ENCODE measurements at places on chromosomes 2 and 18. TPM values are rescaled to one million over a fixed set of nuclear protein-coding genes. Genes with fewer than 3 reads are reported as not detected.

ZNF396 gene
- total RNA-seq, result 1.4 TPM

ANKRD62 gene
- total RNA-seq, result not detected

TUBB8B gene
- total RNA-seq, result not detected

DBI gene
- total RNA-seq, result 73.8 TPM

ZSWIM2 gene
- total RNA-seq, result not detected

GRCh38 chr2:55014962-55015939 is 35.0 kb downstream of the RTN4 start:
- DNase-seq, result no peak
- H3K4me3 ChIP-seq, result no peak overlapping the region
- peaks cover 87% of the 10 kb centered on the region for H3K4me1 ChIP-seq
- peak overlapping the region; percentile 87 for H3K27ac ChIP-seq
- H3K36me3 ChIP-seq, result peaks cover 7% of the 10 kb centered on the region
- no peaks in the 10 kb centered on the region for H3K27me3 ChIP-seq

DNA sequence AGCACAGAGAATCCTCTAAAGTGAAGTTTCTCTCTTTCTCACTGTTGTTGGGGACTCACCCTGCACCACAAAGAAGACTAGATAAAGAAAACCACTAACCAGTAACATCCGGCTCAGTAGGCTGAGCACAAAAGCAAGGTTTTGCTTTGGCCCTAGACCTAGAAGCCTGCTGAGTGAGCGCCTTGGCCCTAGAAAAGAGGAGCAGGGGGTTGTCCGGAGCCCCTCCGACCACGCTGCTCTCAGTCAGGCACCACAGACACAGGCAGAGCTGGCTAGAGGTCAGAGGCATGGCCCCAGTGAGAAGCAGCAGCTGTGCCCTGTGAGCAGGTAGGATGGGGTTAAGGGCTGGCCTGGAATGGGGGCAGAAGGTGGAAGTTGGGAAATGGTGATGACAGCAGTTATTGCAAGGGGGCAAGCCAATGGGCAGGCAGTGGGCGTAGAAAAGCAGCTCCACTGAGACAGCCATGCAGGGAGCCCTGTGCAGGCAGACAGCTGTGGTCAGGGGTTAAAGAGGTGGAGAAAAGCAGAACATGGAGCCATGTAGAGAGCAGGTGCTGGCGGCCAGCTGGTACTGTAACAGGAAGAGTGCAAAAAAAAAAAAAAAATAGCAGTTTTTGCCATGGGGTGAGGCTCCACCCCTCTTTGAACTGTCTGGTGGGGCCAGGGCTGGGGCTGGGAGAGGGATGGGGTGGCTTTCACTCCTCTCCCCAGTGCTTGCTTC is 36.9 kb upstream of the SLC14A1 start:
- no peaks in the 10 kb centered on the region for H3K36me3 ChIP-seq
- no peak overlapping the region for H3K4me3 ChIP-seq
- H3K27me3 ChIP-seq, result peaks cover 2% of the 10 kb centered on the region
- DNase-seq, result no peak

- no peaks in the 10 kb centered on the region for H3K27me3 ChIP-seq
- DNase-seq, result no peak
- H3K36me3 ChIP-seq, result peaks cover 7% of the 10 kb centered on the region
- H3K4me3 ChIP-seq, result no peak overlapping the region
- peaks cover 18% of the 10 kb centered on the region for H3K4me1 ChIP-seq
- H3K27ac ChIP-seq, result no peak overlapping the region
Observed at GRCh38 chr2:190877436-190877835, 3.2 kb upstream of the GLS start.

DNA sequence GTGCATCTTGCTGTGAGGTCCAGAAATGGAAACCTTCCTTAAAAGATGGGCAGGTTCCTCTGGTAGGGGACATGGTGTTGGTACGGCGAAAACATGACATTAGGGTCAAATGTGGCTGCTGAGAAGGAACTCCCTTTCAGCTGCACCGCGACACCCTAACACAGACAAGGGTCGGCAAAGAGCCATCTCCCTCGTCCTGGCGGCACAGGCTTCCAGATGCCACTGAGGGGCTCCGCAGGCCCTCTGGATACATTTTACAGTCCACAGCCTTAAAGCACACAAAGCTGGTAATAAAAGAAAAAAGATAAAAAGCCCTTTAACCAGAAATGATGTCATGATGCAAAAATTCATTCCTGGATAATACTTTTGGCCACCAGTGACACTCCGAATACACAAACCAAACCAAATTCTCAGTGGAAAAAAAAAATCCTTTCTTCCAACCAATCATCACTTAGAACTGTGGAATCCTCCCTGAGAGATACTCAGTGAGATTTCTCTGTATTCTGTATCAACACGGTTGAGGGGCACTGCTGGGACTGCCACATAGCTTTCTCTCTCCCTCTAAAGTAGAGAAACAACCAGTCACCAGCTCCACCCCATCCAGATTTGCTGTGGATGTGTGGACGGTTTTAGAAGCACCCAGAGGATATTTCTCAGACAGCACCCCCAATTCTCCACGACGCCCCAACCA is 174.8 kb downstream of the HDAC4 start:
- peaks cover 68% of the 10 kb centered on the region for H3K4me1 ChIP-seq
- no peak overlapping the region for H3K4me3 ChIP-seq
- peak overlapping the region; percentile 82 for H3K27ac ChIP-seq
- DNase-seq, result no peak
- no peaks in the 10 kb centered on the region for H3K27me3 ChIP-seq

DNA sequence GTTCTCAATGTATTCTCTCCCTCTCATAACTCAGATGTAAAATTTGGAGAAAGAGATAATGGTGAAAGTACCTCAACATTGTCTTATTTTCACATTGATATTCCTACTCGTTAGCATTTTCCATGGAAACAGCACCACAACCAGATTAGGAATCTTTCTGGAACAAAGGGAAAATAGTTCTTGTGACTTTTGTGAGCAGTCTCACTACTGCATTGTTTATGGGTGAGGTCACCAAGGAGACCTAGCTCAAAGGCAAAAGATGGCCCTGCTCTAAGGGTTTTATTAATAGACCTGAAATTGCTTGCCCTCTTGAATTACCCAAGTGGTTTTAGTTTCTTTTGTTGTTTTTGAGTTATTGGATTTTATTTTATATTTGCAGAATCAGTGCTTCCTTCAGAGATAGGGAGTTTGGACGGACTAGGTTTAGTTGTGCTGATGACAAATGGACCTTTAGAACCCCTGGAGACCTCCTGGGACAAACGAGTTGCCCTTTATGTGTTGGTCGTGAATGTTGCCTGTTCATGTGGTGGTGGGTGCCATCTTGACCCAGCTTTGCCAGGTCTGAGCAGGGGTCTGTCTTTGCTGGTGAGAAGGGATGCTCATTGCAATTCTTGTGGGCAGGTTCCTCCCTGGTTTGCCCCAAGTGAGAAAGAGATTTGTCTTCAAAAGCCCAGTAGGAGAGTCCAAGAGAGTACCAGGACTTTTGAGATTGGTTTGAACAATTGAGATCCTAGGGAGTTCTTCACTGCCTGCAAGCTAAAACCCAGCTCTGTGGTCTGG is 58.1 kb downstream of the INPP4A start:
- H3K27me3 ChIP-seq, result no peaks in the 10 kb centered on the region
- no peak overlapping the region for H3K4me3 ChIP-seq
- DNase-seq, result no peak
- H3K27ac ChIP-seq, result no peak overlapping the region
- H3K4me1 ChIP-seq, result peaks cover 36% of the 10 kb centered on the region

GRCh38 chr2:34161549-34161948 is 562.5 kb upstream of the FAM98A start:
- DNase-seq, result no peak
- no peaks in the 10 kb centered on the region for H3K36me3 ChIP-seq
- peaks cover 10% of the 10 kb centered on the region for H3K27me3 ChIP-seq

DNA sequence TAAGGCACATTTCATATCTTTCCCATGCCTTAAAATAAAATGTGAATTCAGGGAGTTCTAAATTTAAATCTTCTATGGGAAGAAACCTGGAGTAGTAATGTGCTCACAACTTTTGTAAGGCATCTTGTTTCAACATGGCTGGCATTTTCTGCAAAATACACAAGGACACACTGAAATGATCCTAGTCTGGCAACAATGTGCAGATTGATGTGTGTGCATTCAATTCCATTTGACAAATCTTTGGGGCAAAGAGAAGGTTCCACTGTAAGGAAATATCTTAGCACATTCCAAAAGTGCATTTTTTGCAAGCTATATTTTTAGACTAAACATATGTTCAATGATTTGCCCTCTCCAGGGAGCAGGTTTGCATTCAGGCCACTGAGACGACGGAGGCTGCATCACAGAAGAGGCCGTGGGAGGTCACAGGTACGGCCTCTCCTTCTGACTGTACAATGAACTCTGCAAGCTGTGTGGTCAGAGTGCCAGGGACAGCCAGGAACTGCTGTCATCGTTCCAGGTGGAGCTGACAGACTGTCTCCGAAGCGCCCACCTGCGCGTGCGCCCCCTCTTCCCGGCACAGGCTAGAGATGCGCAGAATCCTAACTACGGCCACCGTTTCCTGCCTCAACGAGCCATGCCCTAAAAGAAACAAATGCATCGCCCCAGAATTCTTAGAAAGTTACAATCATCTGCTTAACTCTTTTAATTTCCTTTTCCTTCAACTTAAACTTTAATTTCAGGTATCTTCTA is 149.2 kb upstream of the POU3F3 start:
- H3K4me1 ChIP-seq, result peaks cover 11% of the 10 kb centered on the region
- H3K4me3 ChIP-seq, result no peak overlapping the region
- peaks cover 13% of the 10 kb centered on the region for H3K27me3 ChIP-seq
- DNase-seq, result no peak
- no peaks in the 10 kb centered on the region for H3K36me3 ChIP-seq
- no peak overlapping the region for H3K27ac ChIP-seq

GRCh38 chr2:65434592-65435241 is 2.3 kb upstream of the SPRED2 start:
- no peak overlapping the region for H3K27ac ChIP-seq
- DNase-seq, result no peak
- no peaks in the 10 kb centered on the region for H3K27me3 ChIP-seq
- H3K36me3 ChIP-seq, result peaks cover 2% of the 10 kb centered on the region

DNA sequence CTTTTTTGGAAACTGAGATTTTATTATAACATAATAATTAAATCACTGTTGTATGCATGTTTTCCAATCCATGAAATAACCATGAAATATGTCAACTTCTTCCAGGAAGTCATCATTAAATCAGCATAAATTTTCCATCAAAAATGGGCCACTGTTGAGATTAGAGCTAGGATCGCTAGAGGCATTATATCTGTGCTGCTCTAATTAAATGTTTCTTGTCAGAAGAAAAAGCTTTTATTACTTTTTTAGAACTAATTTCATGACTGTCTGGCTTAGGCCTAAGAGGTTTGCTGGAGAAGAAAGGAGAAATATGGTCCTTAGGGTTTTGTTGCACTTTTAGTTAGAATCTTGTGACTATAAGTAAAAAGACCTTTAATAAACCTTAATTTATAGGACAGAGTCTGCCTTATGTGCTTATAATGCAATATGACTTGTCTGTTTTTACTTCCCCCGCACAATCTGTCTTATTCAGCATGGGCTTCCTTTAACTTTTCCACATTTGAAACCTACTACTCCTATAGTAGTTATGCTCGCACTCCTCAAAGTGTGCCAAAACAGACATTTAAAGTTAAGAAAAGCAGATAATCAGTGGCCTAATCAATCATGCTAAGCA is 363.4 kb upstream of the GCFC2 start:
- H3K4me3 ChIP-seq, result no peak overlapping the region
- DNase-seq, result no peak
- no peak overlapping the region for H3K27ac ChIP-seq

GRCh38 chr2:98455494-98455976 is 10.9 kb downstream of the INPP4A start:
- H3K27ac ChIP-seq, result peak overlapping the region; percentile 81
- no peaks in the 10 kb centered on the region for H3K27me3 ChIP-seq
- H3K36me3 ChIP-seq, result no peaks in the 10 kb centered on the region
- peaks cover 31% of the 10 kb centered on the region for H3K4me1 ChIP-seq
- DNase-seq, result no peak
- H3K4me3 ChIP-seq, result peak overlapping the region; percentile 5

DNA sequence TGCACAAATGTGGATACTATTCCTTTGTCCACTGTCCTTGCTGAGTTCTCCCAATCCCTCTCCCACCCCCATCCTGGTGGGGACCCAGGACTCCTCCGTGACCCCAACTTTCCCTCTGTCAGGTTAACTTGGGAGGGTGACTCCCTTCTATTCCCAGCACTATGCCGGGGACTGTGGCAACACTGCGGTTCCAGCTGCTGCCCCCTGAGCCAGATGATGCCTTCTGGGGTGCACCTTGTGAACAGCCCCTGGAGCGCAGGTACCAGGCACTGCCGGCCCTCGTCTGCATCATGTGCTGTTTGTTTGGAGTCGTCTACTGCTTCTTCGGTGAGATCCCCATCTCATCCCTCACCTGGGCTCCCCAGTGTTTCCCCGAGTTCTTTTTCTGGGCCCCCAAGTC is 739 bp downstream of the TMEM198 start:
- peaks cover 27% of the 10 kb centered on the region for H3K4me1 ChIP-seq
- H3K27ac ChIP-seq, result peak overlapping the region; percentile 84
- H3K27me3 ChIP-seq, result no peaks in the 10 kb centered on the region
- peaks cover 17% of the 10 kb centered on the region for H3K36me3 ChIP-seq
- no peak for DNase-seq

DNA sequence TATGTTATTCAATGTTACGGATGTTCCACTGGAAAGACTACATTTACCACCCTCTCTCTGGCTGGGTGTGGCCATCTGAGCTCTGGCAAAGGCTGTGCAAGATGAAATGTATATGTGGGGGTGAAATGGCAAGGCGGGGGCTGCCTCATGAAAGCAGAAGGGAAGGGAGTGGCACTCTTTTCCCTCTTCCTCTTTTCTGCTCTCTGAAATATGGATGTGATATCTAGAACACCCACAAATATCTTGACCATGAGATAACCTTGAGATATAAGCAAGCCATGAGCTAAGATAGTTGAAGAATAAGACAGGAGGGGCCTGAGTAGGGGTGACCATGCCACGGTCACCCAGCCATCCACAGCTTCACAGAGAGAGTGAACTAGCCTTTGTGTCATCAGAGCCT is 367.8 kb upstream of the ID2 start:
- no peak overlapping the region for H3K27ac ChIP-seq
- peaks cover 2% of the 10 kb centered on the region for H3K4me1 ChIP-seq
- H3K36me3 ChIP-seq, result no peaks in the 10 kb centered on the region
- H3K4me3 ChIP-seq, result no peak overlapping the region

GRCh38 chr2:16716024-16716423 is 50.4 kb upstream of the CYRIA start:
- peaks cover 7% of the 10 kb centered on the region for H3K4me1 ChIP-seq
- no peak overlapping the region for H3K4me3 ChIP-seq
- no peak for DNase-seq
- no peak overlapping the region for H3K27ac ChIP-seq
- peaks cover 24% of the 10 kb centered on the region for H3K27me3 ChIP-seq
- no peaks in the 10 kb centered on the region for H3K36me3 ChIP-seq

GRCh38 chr18:41630232-41630886 is 324.7 kb upstream of the PIK3C3 start:
- no peak overlapping the region for H3K27ac ChIP-seq
- H3K4me3 ChIP-seq, result peak overlapping the region; percentile 92
- peaks cover 37% of the 10 kb centered on the region for H3K4me1 ChIP-seq
- no peak for DNase-seq
- H3K27me3 ChIP-seq, result no peaks in the 10 kb centered on the region

- H3K4me1 ChIP-seq, result peaks cover 8% of the 10 kb centered on the region
- H3K36me3 ChIP-seq, result no peaks in the 10 kb centered on the region
- peak; percentile 62 for DNase-seq
- no peak overlapping the region for H3K4me3 ChIP-seq
- H3K27ac ChIP-seq, result no peak overlapping the region
Observed at GRCh38 chr2:230888824-230889400, 24.2 kb downstream of the ITM2C start.

GRCh38 chr2:19947184-19947940 is 42.5 kb downstream of the WDR35 start:
- H3K27ac ChIP-seq, result no peak overlapping the region
- peaks cover 24% of the 10 kb centered on the region for H3K4me1 ChIP-seq
- peaks cover 4% of the 10 kb centered on the region for H3K36me3 ChIP-seq
- H3K4me3 ChIP-seq, result no peak overlapping the region
